ENCODE measurements at places on chromosomes 12 and 14.

DNA sequence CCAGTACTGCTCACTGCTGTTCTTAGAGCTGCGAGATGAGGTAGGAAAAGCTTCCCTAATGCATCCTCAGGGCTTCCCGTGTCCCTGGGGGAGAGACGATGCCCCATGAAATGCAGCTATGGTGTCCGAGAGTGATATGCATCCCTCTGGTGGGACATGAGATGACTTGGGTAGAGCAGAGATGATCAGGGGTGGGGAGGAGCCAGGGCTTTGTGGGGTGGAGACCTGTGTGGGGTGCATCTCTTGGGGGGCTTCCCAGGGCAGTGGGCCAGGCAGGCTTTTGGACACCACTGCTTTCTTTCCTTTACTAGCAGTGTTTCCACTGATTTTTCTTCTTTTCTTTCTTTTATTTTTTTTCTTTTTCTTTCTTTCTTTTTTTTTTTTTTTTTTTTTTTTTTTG is 147.3 kb downstream of the ADGRD1 start:
- no peak for DNase-seq

DNA sequence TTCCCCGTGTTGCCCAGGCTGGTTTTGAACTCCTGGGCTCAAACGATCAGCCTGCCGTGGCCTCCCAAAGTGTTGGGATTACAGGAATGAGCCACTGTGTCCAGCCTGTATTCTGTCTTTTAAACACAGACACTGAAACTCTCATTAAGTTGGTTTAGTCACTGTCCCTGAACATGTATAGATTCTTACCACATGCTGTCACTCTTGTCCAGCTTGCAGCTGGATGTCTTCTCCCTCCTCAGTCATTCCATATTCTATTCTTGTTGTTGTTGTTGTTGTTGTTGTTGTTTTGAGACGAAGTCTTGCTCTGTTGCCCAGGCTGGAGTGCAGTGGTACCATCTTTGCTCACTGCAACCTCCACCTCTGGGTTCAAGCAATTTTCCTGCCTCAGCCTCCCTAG is 12.3 kb upstream of the ATP5MC2 start:
- DNase-seq, result no peak

GRCh38 chr12:109752117-109753053 is 38.8 kb downstream of the FAM222A start:
- no peak for DNase-seq

GRCh38 chr12:7439579-7440505 is 4.1 kb downstream of the CD163L1 start:
- DNase-seq, result no peak

- DNase-seq, result no peak
Measured at GRCh38 chr12:96948782-96949181, 41.7 kb downstream of the NEDD1 start.

GRCh38 chr12:59828521-59828920 is 232.7 kb downstream of the SLC16A7 start:
- no peak for DNase-seq

DNA sequence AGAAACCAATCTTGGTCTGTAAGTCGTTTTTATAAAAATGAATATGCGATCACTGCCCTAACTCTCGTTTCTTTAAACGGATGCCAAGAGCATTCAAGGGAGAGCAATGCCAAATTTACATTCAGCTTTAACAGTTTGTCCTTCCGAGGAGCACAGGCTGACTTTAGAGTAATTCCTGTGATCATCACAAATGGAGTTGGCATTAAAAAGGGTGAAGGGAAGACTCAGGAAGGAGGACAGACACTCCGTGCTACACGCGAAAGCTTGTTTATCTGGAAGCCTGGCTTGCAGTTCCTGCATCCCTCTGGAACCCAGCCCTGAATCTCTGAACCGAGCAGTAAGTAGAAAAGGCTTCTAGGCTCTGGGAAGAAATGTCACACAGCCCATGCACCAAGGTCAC is 78.4 kb downstream of the PAPOLA start:
- no peak for DNase-seq

DNA sequence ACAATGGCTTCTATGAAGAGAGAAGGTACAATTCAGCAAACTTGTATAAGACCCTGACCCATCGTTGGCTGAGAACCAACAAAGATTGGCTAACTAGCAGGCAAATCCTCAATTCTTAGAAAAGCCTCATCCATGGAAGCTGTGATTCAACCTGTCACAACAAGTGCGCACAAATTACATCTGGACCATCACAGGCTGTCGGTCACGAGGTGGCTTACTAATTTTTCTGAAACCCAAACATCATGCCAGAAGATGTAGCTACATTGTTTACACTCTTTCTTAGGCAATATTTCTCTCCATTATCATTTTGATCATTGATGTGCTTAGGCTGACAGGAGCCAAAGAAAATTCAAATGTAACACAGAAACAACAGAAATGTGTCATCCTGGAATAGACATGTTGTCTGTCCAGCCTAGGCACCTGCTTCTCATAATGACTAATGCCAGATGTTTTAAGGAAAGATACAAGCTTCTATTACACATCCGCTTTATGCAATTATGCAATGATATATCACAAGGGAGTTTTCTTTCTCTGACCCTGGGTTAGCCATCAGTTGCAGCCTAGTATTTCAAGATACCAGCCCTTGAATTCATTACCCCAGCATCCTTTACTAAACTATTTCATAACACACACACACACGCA is 92.9 kb upstream of the DIO2 start:
- DNase-seq, result no peak

DNA sequence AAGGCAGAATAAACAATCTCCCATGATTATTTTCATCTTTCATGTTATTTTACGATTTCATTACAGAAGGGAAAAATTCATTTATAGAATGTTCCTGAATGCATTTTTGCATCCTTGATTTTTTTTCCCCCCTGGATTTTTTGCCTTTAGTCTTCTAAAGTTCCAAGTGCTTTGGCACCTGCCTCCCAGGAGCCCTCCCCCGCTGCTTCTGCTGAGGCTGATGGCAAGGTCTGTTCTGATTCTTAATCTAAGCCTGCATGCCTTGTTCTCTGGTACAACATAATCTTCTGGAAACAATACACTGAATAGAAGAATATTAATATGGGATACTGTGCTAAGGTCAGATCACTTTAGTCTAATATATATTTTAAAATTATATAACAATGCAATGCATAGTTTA is 18.0 kb downstream of the YARS2 start:
- DNase-seq, result no peak

- DNase-seq, result no peak
Measured at GRCh38 chr12:2335916-2336315, 283.1 kb downstream of the CACNA1C start.

DNA sequence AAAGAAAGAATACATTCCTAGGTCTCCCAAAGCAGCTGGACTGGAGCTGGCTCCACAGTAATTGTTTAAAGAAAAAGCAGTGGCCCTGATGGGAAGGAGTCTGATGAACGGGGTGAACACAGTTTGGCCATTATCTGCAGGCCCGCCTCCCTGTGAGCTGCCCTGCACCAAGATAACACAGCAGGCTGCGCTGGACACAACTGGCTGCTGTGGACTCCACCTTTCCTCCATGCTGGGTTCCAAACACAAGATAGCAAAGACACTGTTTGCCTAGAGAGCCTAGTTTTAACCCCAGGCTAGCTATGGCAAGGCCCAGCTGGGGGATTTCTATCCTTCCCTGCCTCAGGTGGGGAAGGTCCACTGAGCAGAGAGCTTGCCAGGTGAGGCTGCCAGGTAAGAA is 34.6 kb downstream of the ZFP36L1 start:
- DNase-seq, result no peak

DNA sequence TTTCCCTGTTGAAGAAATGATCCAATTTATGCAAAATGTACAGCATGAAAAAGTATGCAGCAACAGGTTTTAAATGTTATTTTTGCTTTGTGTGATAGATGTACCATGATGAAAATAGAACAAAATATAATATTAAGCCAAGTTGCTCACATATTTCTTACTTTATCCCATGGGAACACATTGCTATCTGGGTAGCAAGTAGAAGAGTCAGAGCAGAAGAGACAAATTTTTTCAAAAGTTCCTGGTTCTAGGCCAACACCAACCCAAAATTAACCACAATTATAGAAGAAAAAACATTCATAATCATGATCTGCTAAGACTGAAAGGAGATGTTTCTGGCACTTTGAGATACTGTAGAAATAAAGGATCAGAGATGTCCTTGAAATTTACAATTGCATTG is 79.9 kb upstream of the SYT10 start:
- DNase-seq, result no peak

DNA sequence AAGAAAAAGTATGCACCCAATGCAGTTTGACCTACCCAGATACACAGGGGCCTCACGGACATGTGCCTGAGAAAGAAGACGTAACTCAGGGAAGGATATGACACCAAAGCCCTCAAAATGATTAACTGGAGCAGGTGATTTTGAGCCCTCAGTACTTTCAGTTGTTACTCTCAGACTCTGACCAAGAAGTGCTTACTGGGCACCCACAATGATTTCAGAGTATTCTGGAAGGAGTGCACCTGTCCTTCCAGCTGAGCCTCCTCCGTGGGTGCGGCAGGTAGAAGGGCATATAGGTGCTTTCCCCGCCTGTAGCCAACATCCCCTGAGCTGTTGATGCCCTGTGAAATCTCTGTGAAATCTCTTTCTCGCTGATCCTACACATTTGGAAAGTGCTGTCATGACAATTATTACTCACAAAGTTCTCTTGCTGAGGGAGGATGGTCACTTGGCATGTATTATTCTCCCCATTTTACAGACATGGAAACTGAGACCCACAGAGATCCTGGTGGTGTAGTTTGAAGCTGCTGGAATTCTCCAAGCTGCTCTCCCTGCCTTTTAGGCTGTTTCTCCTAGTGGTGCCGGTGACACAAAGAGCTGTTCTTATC is 154.3 kb upstream of the CCND2 start:
- DNase-seq, result no peak

DNA sequence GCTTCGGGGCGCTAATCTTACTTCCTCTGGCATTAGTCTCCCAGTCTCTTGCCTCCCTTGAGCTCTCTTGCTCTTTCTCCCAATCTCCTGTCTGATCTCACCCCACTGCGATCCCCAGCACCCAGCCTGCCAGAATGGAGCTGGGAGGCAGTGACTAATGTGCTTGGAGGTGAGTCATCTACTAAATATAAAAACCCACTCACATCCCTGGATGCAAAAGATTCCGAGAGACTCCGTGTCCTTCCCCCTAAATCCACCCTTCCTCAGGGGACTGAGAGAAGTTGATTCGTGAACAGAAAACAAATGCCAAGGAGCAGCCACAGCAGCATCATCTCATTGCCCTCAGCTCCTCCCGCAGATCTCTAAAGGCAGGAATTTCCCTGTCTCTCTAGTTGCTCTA is 45.7 kb upstream of the KCNA5 start:
- DNase-seq, result no peak

GRCh38 chr12:90102957-90103652 is 394.5 kb upstream of the ATP2B1 start:
- DNase-seq, result no peak

DNA sequence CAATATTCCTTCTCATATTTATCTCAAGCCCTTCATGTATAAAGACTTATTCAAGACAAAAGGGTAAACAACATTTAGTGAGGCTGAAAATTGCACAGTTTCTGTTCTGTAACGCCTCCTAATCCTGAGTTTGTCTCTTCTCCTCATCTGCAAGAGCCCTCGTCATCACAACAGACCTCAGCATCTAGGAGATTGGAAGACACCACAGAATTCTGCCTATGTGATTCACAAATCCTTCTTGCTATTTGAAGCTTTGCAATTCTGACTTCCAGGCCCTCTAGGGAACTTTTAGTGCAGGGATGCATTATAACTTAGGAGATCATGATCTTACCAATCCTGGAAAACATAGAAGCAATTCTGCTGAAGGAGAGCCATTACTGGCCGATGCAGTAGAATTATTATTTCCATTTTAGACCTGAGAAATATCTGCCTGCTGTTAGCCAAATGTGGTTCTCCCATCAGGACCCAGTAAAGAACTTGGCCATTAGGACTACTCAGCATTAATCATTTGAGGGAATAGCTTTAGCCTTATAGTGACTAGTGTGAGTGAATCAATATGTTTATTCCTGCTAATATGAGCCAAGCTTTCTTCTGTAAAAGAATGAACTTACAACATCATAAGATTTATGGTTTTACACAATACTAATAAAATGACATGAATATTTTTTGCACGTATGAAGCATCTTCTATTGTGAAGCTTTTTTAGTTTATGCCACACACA is 119.5 kb downstream of the ANO4 start:
- DNase-seq, result no peak

GRCh38 chr12:71157601-71158233 is at the start of gene TSPAN8:
TSPAN8 (minus strand) TSS chr12:71157999; CDS start chr12:71157678, 321 bp downstream.
- DNase-seq, result no peak

DNA sequence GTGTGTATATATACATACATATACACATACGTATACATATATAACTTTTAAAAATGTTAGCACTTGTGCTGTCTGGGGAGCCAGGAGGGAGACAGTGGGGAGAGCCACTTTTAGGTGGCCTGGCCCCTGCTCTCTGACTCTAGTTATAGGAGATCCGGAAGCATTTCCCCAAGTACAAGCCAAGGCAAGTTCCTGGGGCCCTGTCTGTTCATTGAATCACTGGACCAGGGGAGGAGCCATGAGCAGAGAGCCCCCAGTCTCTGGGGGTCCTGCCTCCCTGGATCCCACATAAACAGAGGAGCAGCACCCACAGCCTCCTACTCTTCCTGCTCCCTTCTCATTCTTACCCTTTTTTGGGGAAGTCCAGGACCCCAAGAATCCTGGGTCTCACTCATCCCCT is 45.4 kb upstream of the TMED10 start:
- DNase-seq, result no peak

GRCh38 chr14:90677484-90678050 is 138.7 kb downstream of the TTC7B start:
- no peak for DNase-seq

GRCh38 chr12:20400003-20400402 is 31.7 kb downstream of the PDE3A start:
- DNase-seq, result no peak
